Kidney glomerular epithelial cell (primary cell): ENCODE measurements at places on chromosomes 1 and 21.

DNA sequence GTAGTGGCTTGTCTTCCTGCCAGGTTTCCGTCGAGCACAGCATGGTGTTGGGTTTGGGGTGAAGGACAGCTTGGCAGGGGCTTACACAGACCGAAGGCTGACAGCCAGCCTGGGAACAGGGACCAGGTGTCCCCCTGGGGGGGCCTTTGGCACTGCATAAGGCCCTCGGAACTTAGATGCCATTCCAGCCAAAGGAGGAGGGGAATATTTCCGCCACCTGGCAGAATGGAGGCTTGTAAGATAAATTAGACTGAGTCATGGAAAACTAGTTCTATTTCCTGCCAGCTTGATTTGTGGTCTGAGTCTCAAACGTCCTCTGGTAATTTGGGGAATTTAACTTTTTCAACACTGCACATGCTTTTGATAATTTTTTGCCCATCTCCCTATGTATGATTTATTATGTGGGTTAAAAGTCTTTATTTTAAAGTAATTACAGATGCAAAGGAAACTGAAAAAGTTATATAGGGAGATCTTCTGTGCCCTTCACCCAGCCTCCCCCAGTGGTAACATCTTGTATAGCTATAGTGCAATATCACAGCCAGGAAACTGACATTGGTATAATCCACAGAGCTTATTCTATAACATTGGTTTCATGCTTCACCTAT, 11.5 kb upstream of the TMEM51 start:
- no peak for DNase-seq

- peak; percentile 45 for DNase-seq
Observed at GRCh38 chr1:2320760-2321667, 70.3 kb downstream of the MORN1 start.

DNA sequence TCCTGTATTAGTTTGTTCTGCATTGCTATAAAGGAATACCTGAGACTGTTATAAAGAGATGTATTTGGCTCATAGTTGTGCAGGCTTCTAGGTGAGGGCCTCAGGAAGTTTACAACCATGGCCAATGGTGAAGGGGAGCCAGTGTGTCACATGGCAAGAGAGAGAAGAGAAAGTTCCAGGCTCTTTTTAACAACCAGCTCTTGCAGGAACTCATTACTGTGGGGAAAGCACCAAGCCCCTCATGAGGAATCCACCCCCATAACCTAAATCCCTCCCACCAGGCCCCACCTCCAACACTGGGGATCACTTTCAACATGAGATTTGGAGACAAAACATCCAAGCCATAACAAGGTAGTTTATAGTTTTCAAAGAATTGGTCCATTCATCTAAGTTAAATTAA, 5.0 kb upstream of the MEAF6 start:
- no peak for DNase-seq

- DNase-seq, result no peak
Observed at GRCh38 chr1:15882665-15883064, 35.2 kb downstream of the SPEN start.

- DNase-seq, result no peak
Observed at GRCh38 chr1:6447818-6448748, 17.9 kb downstream of the TNFRSF25 start.

GRCh38 chr1:25811384-25812082, 8.2 kb upstream of the MTFR1L start:
- DNase-seq, result no peak

DNA sequence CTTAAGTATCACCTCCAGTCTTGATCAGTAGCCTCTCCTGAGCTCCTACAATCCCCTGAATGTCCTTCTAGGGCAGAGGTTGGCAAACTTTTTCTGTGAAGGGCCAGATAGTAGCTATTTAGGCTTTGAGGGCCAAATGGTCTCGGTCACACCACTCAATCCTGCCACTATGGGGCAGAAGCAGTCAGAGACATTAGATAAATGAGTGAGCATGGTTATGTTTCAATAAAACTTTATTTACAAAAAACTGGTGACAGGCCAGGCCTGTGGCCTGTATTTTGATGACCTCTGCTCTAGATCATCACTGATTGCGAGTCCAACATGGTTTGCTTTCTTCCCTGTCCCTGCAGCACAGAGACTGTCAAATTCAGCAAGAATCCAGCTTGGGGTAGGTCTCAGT, 36.3 kb downstream of the LRP8 start:
- DNase-seq, result no peak

GRCh38 chr1:10685808-10686403, 110.5 kb downstream of the CASZ1 start:
- no peak for DNase-seq

DNA sequence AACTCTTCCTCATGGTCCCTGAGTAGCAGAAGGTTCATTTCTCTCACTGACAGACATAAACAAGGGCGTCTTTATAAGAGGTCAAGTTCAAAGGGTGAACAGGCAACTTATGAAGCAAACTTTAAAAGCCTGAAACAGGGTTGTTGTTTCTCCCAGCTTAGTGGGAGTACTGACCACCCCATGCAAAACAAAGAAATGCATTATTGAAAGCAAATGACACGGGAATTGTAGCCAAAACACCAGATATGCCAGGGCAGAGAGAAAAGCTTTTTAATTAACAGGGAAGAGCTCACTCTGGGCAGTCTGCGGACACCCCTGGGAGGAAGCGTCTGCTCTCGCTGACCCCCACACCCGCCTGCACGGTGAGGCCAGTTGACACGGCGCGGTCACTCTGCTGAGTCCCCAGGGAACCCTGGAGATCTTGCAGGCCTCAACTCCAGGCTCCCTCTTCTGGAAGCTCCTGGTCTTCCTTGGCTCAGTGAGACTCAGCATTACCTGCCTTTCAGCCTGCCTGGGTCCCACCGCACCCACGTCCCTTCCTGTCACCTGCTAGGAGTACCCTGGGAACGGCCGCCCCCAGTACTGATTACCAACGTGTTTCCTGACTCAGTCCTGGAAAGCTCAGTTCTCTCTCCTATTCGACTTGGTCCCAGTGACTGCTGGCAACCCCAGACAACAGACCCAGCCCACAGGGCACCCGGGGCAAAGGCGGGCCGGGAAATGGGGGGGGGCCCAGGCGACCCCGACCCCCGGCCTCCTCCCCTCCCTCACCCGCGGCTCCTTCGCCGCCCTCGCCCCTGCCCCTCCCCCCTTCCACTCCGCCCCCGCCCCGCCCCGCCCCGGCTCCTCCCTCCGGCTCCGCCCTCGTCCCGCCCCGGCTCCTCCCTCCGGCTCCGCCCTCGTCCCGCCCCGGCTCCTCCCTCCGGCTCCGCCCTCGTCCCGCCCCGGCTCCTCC, 972 bp downstream of the CFAP410 start:
- DNase-seq, result peak; percentile 6

GRCh38 chr1:44409757-44410156, 4.7 kb downstream of the RNF220 start:
- no peak for DNase-seq

DNA sequence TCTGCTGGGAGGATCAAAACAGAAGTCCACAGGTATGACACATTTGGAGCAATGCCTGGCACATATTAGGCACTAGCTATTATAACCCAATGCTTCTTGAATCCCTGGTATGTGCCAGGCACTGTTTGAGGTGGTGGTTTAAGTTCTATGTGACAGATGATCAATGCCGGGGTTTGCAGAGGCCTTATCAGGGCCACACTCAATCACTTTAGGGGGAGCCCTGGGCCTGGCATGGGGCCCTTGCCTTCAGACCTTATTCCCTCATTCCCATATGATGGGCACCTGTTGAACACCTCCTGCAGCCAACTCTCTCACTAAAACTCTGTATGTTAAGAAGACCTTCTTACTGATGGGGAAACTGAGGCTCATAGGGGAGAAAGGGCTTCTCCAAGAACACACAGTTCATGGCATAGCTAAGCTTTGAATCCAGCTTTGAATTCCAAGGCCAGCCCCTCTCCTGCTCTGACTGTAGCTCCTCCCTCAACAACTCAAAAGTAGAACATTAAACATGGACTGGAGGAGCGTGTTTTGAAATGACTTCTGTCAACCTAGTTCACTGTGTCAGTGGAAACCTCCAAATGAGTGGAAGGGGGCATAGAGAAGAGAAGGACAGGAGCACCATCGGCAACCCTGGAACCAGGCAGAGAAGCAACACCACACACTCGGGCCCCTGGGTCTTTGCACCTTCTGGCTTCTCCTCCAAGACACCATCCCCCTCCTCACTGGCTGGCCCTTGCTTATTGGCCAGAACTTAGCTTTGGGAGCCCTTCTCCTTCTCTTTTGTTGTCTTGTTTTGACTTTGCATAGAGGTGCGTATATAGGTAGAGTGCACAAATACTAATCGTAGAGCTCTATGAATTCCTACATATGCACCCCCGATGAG, 6.6 kb upstream of the IFFO2 start:
- no peak for DNase-seq

DNA sequence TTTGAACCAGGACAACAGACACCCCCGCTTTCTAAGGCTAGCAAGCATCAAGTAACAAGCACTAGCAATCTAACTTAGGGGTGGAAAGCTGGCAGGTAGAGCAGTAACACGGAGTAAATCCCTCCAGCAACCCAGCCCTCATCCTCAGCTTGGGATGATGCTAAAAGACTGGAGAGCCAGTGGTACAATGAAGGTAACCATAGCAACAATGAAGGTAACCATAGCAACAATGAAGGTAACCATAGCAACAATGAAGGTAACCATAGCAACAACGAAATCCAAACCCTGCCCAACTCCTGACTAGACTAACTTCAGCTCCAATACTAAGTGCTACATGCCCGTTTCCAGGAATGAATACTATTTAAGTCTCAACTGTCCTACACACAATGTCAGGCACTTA, 22.2 kb upstream of the EIF4G3 start:
- no peak for DNase-seq

DNA sequence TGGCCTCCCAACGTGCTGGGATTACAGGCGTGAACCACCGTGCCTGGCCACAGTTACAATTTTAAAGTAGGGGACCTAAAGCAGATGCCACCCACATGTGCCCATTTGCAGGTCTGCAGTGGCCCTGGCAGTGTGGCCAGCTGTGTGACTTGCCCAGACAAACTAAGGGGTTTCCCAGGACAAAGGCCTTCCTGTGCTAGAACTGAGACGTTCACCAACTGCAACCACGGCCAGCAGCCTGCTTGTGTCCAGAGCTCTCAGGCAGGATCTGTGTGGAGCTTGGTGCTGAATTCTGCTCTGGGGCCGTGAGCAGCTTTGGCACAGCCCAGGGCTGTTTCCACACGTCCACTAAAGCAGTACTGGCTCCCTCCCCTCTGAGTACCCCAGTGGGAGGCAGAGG, 10.6 kb upstream of the PTTG1IP start:
- no peak for DNase-seq

- DNase-seq, result no peak
Observed at GRCh38 chr1:107213225-107213624, 72.4 kb downstream of the NTNG1 start.

GRCh38 chr1:208007938-208008342, 97.0 kb upstream of the CD34 start:
- DNase-seq, result peak; percentile 18

DNA sequence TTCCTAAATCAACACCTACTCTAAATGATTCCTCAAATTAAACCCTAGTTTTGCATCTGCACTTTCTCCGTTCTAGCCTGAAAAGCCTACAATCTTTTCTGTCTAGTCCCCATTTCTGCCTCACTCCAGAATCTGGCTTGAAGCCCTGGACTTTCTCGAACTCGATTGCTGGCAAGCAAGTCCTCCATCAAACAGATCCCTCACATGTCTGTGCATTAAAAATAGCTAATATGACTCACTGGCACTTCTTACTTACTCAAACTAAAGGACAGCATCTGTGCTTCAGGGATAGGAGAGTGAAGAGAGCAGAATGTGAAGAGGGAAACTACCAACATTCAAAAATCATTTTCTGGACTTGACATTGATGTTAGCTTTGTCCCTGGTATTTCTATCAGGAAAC, 51.8 kb upstream of the CXADR start:
- no peak for DNase-seq

GRCh38 chr1:82921759-82922158, 1077.2 kb downstream of the TTLL7 start:
- DNase-seq, result no peak

- no peak for DNase-seq
Observed at GRCh38 chr1:110434946-110435345, 16.0 kb upstream of the PROK1 start.
